ENCODE measurements at places on chromosomes 16 and 17.

DNA sequence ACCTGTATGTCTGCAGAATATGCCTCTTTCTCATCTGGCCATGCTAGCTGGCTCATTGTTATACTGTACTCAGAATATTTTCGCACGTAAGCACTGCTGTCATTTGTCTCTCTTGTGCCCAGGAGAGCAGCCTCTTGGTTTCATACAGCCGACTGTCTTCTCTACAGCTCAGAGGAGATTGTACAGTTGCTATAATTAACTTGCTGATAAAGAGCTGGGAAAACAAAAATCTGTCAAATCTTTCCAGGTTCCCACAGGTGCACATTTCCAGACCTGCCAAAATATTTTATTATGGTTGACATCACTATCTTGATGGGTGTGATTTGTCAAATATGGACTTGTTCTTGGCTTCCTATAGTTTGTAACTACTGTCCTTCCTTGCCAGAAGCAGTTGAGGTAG, 122.7 kb downstream of the FTO start:
- no peak for DNase-seq

DNA sequence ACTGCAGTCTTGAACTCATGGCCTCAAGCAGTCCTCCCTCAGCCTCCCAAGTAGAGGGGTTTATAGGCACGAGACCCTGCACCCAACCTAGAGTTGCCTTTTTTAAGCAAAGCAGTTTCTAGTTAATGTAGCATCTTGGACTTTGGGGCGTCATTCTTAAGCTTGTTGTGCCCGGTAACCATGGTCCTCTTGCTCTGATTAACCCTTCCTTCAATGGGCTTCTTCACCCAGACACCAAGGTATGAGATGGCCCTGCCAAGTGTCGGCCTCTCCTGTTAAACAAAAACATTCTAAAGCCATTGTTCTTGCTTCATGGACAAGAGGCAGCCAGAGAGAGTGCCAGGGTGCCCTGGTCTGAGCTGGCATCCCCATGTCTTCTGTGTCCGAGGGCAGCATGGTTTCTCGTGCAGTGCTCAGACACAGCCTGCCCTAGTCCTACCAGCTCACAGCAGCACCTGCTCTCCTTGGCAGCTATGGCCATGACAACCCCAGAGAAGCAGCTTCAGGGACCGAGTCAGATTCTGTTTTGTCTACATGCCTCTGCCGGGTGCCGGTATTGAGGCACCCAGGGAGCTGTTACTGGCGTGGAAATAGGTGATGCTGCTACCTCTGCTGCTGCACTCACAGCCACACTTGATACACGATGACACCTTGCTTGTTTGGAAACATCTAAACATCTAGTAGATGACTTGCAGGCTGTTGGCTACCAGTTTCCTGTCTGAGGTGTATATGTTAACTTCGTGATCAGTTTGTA, 3.3 kb downstream of the RPL13 start:
- no peak for DNase-seq

- no peak for DNase-seq
Observed at GRCh38 chr17:73411313-73411747, 99.5 kb upstream of the CDC42EP4 start.

DNA sequence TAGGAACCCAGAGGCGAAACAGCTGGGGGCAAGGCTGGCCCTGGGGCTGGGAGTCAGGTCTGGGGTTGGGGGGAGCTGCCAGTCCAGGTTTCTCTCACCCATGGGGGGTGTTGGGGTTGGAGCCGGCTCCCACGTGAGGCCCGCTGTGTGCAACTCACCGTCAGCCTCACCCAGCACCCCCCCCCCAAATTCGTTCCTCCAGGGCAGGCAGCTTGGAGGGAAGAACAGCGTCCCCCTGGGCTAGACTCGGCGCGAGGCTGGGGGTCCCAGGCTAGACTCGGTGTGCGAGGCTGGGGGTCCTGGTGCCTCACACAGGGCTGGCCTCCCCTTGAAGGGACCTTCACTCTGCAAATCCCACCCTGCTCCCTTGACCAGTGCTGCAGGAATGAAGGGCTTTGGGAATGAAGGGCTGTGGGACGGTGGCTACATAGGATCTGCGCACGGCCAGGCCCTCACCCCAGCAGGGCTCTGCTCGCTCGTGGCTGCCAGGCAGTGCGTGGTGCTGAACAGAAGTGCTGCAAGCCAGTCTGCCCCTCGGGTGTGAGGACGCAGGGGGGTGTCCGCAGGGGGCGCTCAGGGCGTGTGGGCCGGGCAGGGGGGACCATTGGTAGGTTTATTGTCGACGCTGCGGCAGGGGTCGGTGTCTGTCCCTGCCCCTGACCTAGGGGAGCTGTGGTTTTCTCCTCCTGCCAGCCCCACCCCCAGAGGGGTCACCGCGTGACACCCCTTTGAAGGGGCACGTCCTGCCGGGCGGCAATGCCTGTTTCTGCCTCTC, 74.7 kb downstream of the KLHDC4 start:
- DNase-seq: no peak

DNA sequence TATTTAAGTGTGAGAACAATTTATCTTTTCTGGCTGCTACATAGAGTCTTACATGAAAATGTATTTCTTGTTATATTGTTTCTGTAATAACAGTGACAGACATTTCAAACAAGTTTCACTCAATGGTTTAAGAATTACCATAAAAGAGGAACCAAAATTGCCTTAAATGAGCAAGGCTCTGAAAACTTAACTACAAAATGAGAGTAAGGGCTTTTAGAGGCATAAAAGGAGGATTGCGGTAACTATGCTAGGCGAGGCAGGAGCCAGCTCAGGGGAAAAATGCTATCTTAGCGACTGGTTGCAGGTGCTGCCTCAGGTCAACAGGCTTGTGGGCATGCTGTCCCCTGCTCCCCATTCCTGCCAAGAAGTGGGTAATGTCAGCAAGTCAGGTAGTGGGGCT, 81.7 kb upstream of the MSI2 start:
- DNase-seq: no peak

DNA sequence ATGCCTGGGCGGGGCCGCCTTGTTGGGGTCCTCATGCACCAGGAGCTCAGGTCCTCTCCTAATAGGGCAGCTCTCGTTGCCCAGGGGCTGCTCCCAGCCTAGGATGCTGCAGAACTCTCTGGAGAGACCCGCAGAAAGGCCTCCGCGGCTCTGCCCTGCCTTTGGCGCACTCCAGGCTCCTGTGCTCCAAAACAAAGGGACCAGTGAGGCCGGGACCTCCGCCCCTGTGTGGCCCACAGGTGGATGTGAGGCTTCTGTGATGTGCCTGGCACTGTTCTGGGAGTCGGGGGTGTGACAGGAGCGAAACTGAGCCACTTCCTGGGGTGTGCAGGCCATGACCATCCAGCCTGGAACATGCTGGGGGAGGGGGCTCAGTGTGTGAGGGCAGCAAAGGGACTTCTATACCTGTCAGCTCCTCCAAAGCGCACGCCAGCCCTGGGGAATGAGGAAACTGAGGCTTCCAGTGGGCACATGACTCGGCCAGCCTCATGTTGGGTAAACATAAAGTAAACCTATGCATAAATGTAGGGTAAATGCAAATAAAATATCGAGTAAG, 153.2 kb downstream of the IRF8 start:
- no peak for DNase-seq

DNA sequence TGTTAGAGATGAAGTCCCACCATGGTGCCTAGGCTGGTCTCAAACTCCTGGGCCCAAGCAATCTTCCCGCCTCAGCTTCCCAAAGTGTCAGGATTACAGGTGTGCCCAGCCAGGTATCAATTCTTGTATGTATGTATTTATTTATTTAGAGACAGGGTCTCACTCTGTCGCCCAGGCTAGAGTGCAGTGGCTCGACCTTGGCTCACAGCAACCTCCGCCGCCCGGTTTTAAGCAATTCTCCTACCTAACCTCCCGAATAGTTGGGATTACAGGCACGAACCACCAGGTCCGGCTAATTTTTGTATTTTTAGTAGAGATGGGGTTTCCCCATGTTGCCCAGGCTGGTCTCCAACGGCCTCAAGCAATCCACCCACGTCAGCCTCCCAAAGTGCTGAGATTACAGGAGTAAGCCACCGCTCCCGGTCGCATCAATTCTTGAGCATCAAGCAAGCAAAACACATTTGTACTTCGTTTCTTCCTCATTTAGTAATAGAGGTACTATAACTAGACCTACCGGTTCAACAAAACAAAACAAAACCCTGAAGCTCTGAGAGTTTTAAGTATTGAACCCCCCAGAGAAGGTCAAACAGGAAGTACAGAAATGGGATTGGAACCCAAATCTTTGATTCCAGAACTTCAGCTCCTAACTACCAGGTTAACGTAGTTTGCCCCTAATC, 1.0 kb upstream of the ZNF500 start:
- DNase-seq: no peak

DNA sequence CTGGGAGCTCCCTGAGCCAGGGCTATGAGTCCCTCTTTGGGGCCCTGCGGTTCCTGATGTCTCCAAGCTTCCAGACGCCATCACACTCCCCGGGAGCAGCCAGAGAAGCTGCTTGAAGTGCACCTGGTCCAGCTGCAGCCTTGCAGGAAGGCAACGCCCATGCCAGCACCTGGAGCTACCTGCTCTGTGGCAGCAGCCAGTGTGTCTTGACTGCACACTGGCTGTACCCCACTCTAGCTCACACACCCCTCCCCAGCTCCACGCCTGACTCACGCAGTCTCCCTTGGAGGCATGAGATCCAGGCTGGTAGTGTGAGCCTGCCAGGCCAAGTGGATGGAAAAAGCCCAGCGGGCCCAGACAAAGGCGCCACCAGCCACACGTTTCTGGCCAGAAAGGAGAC, 63.3 kb downstream of the USP32 start:
- no peak for DNase-seq

GRCh38 chr17:80109066-80109660, 7.8 kb downstream of the GAA start:
- no peak for DNase-seq

DNA sequence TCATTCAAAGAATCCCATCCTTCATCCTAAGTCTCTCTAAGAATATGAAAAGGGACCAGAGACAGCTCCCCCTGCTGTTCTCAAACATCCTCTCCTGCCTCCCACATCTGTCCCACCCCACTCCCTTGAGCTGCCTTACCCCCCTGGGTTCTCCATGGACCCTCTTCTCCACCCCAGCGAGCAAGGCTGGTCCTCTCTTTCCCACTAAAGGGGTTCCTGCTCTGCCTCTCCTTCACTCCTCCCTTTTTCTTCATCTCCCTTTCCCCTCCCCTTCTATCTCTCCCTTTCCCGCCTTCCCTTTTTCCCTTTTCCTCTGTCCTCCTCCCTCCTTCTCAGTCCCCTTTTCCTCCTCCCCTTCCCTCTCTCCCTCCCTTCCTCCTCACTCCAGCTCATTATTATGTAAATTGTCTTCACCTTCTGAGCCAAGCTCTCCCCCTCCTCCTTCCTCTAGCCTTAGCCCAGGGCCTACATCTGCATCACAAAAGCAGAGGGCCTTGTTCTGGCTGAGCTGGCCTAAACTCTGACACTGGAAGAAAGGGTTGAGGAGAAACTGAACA, 90.0 kb downstream of the GNAO1 start:
- DNase-seq: peak; percentile 21

DNA sequence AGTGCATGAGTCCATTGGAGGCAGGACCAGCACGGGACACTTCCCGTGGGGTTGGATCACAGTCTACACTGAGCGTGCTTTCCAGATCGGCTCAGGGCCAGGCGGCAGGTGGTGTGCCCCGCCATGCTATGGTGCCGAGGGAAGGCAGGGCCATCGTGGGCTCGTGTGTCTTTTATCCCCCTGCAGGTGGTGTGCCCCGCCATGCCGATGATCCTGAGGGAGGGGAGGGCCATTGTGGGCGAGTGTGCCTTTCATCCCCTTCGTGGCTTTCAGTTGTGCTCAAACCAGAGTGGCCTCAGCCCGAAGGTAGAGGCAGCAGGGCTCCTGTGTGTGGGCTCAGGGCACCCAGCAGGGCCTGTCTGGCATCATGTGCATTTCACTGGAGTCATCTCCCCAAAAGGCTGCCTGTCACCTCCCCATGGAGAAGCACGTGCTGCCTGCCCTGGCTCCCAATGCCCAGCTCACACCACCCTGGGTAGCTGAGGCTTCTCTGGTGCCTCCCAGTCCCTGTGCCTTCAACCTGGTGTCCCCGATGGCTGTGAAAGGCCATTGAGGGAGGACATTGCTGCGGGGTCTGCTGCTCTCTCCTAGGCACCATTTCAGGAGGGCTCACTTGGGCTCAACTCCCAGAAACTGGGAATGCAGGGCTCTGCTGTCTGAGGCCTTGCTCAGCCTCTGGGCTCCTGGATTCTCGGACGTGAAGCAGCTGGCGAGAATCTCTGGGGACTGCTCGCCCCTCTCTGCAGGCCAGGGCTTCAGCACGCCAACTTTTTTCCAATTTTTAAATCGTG, 207.6 kb downstream of the NPIPB11 start:
- DNase-seq: no peak

DNA sequence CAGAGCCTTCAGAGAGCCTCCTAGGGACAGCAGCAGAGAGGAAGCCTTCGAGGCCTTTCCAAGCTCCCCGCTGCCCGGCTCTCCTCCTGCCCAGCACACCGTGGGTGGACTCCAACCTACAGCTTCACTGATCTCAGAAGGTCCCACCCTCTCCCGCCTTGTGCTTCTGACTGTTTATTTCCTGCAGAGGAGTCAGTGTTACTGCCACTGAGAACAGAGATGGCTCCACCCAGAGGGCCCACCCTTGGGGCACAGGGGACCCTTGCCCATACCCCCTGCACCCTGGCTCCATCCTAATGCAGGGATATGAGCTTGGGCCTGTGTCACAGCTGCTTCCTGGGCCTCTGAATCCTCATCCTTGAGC, 52.8 kb upstream of the TOB1 start:
- no peak for DNase-seq

- DNase-seq: no peak
Observed at GRCh38 chr17:50145532-50146229, 4.8 kb downstream of the PPP1R9B start.

GRCh38 chr17:3927628-3928340, 11.5 kb upstream of the P2RX1 start:
- no peak for DNase-seq

GRCh38 chr17:27299384-27300049, 5.6 kb downstream of the WSB1 start:
- DNase-seq: no peak

DNA sequence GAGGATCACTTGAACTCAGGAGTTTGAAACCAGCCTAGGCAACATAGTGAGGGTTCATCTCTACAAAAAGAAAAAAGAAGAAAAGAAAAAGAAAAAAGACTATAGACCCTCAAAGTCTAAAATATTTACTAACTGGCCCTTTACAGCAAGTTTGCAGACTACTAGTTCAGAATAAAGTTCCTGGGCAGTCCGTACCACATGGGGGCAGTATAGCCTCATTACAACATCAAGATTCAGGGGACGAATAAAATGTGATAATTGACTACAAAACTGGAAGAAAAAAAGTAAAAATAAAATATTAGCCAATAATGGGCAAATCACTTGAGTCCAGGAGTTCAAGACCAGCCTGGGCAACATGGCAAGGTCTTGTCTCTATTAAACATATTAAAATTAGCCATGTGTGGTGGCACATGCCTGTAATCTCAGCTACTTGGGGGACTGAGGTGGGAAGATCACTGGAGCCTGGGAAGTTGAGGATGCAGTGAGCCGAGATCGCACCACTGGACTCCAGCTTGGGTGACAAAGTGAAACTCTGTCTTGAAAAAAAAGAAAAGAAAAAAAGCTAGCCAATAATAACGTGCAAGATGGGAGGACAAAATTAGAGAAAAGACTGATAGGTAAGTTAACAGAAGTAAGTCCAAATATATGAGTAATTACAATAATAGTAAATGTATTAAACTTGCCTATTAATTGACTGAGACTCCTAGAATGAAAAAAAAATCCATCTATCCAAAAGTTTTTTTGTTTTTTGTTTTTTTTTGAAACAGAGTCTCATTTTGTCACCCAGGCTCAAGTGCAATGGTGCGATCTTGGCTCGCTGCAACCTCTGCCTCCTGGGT, 129.4 kb upstream of the SEC14L1 start:
- peak; percentile 63 for DNase-seq

GRCh38 chr16:86462334-86463084, 47.8 kb upstream of the FOXF1 start:
- DNase-seq: no peak

GRCh38 chr16:84059111-84059510, 16.5 kb upstream of the SLC38A8 start:
- no peak for DNase-seq

Measured in ACHN (cell line).